ENCODE measurements at places on chromosomes 2 and 18. TPM values are rescaled to one million over a fixed set of nuclear protein-coding genes. Genes with fewer than 3 reads are reported as not detected.

- no peaks in the 10 kb centered on the region for H3K4me1 ChIP-seq
- DNase-seq = no peak
- peaks cover 4% of the 10 kb centered on the region for H3K36me3 ChIP-seq
- H3K27me3 ChIP-seq = no peaks in the 10 kb centered on the region
- no peak overlapping the region for H3K4me3 ChIP-seq
These were observed 43.3 kb upstream of the LCLAT1 start for GRCh38 chr2:30403592-30404312.

- no peak overlapping the region for H3K4me3 ChIP-seq
- H3K27ac ChIP-seq = no peak overlapping the region
- no peaks in the 10 kb centered on the region for H3K27me3 ChIP-seq
These were observed 39.6 kb downstream of the HDHD2 start for GRCh38 chr18:47110492-47111274.

GRCh38 chr2:66235428-66235827 is 199.5 kb upstream of the MEIS1 start:
- peaks cover 11% of the 10 kb centered on the region for H3K4me1 ChIP-seq
- H3K27ac ChIP-seq = no peak overlapping the region
- H3K27me3 ChIP-seq = peaks cover 12% of the 10 kb centered on the region
- no peak for DNase-seq
- no peak overlapping the region for H3K4me3 ChIP-seq

The ZBTB7C gene
- 0.42 TPM for total RNA-seq

GRCh38 chr2:241943209-241943850 is 73.8 kb downstream of the RTP5 start:
- H3K4me1 ChIP-seq = no peaks in the 10 kb centered on the region
- H3K27me3 ChIP-seq = peaks cover 18% of the 10 kb centered on the region
- no peak overlapping the region for H3K4me3 ChIP-seq
